ENCODE measurements at places on chromosomes 13 and 19.

GRCh38 chr13:20654156-20654555 is 49.3 kb upstream of the IL17D start:
- no peak for DNase-seq

GRCh38 chr19:19452243-19453124 is 47.0 kb downstream of the GATAD2A start:
- no peak for DNase-seq

DNA sequence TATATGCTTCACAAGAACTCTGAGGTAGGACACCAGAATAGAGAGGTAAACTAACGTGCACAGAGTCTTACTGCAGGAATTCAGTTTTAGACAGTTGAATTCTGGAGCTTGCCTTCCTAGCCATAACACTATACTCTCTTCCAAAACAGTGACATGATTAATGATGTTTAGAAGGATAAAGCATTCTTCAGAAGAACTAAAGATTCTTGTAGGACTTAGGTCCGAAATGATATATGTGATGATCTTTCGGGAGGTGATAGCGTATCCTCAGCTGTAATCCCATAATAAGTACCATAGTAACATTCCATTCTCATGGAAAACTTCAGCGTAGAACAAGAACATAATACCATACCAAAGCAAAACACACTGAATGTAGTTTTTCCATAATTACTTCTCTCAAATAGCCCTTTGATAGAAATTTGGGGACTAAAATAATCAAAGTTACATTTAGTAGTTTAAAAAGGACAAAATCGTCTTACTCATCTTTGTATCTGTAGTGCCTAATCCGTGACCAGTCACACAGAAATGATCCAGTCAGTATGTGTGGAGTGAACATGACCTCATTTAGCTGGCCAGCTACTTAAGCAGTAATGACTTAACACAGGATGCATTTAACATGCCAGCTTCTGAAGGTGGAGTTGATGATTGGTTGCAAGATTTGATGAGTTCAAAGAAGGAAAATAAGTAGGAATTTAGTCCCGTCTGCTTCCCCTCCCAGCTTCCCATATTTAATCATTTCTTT is 38.4 kb downstream of the PIBF1 start:
- no peak for DNase-seq

GRCh38 chr19:995051-995827 is 5.0 kb upstream of the GRIN3B start:
- no peak for DNase-seq

DNA sequence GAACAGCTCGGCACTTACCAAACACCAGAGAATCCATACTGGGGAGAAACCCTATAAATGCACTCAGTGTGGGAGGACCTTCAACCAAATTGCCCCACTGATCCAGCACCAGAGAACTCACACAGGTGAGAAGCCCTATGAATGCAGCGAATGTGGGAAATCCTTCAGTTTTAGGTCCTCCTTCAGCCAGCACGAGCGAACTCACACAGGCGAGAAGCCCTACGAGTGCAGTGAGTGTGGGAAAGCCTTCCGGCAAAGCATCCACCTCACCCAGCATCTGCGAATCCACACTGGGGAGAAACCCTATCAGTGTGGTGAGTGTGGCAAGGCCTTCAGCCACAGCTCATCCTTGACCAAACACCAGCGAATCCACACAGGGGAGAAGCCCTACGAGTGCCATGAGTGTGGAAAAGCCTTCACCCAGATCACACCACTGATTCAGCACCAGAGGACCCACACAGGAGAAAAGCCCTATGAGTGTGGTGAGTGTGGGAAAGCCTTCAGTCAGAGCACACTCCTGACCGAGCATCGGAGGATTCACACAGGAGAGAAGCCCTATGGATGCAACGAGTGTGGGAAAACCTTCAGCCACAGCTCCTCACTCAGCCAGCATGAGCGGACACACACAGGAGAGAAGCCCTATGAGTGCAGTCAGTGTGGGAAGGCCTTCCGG is 8.3 kb downstream of the ZNF135 start:
- no peak for DNase-seq

DNA sequence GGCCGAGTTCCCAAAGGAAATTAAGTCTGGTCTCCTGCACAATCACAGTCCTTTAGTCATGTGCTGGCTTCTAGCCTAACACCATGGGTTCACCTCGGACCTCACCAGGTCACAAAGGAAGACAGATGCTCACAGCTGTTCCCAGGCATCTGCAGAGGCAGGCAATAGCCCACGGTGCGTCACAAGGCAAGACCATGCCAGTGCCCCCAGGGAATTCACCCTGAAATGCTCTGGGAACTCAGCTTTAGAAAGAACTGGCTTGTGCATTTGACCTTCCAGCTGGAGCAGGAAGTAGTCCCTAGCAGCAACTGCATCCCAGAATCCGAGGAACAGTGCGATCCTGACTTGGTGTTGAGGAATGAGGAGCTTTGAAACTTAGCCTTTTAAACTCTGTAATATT is 96.8 kb upstream of the WASF3 start:
- DNase-seq, result no peak

DNA sequence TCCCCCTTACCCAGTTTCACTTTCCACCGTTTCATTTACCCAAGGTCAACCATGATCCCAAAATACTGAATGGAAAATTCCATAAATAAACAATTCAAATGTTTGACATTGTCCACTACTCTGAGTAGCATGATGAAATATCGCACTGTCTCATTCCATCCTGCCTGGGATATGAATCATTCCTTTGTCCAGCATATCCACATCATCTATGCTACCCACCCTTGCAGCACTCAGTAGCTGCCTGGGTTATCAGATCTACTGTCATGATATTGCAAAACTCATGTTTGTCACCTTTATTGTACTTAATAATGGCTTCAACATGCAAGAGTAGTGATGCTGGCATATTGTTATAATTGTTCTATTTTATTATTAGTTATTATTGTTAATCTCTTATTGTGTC is 263.9 kb upstream of the NBEA start:
- DNase-seq, result peak; percentile 2

- no peak for DNase-seq
These were observed 1465.5 kb downstream of the SLITRK5 start for GRCh38 chr13:89136678-89137077.

GRCh38 chr19:21269813-21270212 is 59.4 kb downstream of the ZNF708 start:
- DNase-seq, result no peak

DNA sequence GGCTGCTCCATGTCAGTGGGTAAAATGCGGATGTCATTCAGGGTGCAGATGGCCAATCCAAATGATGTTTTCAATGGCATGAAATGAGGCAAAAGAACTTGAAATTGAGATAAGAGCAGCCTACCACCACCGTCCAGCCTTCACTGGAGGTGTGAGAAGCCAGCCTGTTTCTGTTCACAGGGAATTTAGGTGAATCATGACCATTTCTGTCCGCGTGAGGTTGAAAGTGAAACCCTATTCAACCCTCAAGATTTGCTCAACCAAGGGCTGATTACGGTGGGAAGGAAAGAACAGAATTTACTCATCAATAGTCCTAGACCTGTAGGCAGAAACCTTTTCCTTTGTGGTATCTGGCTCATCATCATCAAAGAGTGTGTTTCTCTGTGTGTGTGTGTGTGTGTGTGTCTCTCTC is 370.7 kb downstream of the COG6 start:
- DNase-seq, result no peak

- no peak for DNase-seq
These were observed 4.8 kb downstream of the SOX21 start for GRCh38 chr13:94707400-94708021.

GRCh38 chr19:1133471-1133929 is 29.7 kb downstream of the GPX4 start:
- no peak for DNase-seq

DNA sequence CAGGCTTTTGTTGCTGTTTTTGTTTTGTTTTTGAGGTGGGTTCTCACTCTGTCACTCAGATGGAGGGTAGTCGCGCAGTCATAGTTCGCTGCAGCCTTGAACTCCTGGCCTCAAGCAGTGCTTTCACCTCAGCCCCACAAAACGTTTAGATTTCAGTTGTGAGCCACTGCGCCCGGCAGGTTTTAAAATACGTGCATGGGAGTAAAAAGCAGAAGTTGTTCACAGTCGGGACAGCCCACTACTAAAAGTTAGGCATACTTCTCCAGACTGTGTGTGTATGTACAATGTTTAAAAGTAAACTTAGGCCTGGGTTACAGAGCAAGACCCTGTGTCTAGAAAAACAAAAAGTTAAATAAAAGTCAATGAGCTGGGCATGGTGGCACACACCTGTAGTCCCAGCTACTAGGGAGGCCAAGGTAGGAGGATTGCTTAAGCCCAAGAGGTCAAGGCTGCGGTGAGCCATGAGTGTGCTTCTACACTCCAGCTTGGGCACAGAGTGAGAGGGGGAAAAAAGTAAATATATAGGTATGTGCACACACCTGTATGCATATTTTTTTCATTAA is 6.1 kb downstream of the SAFB start:
- DNase-seq, result no peak

- no peak for DNase-seq
These were observed 8.1 kb downstream of the RINL start for GRCh38 chr19:38869836-38870607.

- DNase-seq, result no peak
These were observed 9.3 kb upstream of the PEAK3 start for GRCh38 chr19:2291185-2291751.

DNA sequence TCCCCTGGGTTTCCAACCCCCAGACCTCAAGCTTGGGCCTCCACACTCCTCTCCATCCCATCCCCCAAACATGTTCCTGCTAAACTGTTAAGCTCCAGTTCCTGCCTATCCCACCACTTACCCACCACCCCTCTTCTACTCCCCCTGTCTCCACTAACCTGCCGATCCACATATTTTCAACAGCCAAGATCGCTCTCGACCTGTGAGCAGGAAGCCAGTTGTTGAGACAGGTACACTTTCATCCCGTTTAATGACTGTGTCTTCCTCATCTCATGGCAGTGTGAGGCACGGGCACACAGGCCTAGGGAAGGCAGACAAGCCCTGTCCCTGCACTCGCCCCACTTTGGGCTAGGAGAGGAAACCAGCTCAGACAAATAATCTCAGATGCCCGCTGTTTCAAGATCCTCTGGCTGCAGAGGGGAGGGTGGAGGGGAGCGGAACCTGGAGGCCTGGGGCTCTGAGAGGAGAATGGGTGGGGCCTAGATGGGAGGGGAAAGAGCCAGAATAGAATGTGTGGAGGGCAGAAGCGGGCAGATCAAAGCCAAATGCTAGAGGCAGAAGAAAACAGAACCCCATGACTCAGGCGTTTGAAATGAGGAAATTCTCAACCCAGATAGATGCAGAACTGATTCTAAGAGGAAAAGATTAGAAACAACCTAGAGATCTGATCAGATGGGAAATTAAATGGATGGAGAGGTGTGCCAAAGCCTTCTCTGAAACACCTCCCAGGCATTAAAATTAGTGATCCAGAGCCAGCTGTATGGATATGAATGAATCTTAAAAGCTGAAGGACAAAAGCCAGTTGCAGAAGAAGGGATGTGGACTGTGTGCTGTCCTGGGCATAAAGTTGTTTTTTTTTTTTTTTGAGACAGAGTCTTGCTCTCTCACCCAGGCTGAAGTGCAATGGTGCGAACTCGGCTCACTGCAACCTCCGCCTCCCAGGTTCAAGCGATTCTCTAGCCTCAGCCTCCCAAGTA is 16.9 kb upstream of the CYP2S1 start:
- DNase-seq, result no peak

GRCh38 chr19:44113784-44114390 is 688 bp downstream of the ZNF225 start:
- no peak for DNase-seq

DNA sequence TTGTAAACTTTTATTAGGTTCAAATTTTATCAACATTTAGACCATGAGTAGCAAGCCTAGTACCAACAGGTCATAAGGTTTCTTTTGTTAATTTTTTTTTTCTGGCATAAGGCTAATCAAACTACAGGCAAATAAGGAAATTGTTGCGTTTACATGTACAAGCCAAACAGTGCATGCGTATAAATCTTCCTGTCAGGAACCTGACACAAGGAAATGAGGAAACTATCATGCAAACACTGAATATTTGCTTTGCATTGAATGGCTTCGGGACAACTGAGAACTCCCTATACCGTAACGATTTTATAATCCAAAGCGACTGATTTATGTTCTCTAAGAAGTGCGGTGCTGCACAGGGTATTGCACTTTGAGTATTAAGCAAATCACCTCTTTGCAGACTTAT is 133.0 kb upstream of the TRPC4 start:
- no peak for DNase-seq

- no peak for DNase-seq
These were observed 34.4 kb downstream of the DHRS12 start for GRCh38 chr13:51769455-51770127.

DNA sequence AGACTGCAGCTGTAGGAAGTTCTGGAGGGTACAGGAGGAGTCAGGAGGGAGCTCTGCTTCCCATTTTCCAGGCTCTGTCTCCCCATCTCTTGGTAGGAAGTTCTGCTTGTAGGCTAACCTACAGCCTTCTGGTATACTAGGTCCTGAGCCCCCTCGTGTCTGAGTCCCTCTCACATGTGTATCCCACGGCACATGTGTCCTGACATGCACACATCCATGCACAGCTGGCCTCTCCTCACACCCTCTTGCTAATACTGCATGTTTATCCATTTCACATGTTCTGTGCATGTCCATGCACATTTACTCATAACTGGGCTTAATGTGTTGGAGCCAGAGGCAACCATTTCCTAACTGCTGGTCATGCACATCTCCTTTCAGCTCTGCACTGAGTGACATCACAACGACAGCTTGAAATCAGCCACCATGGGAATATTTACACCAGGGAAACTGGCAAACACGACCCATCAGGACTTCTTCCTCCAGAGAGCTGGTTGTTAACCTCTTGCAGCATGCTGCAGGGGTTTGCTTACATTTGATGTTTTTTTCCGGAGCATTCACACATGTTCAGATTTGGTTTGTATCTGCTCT is 3.0 kb downstream of the CD209 start:
- DNase-seq, result no peak

- peak; percentile 73 for DNase-seq
These were observed 1.0 kb upstream of the ICAM5 start for GRCh38 chr19:10288662-10289166.

Data from SW 1271 (cell line).